ENCODE measurements at places on chromosomes 6 and 20.

DNA sequence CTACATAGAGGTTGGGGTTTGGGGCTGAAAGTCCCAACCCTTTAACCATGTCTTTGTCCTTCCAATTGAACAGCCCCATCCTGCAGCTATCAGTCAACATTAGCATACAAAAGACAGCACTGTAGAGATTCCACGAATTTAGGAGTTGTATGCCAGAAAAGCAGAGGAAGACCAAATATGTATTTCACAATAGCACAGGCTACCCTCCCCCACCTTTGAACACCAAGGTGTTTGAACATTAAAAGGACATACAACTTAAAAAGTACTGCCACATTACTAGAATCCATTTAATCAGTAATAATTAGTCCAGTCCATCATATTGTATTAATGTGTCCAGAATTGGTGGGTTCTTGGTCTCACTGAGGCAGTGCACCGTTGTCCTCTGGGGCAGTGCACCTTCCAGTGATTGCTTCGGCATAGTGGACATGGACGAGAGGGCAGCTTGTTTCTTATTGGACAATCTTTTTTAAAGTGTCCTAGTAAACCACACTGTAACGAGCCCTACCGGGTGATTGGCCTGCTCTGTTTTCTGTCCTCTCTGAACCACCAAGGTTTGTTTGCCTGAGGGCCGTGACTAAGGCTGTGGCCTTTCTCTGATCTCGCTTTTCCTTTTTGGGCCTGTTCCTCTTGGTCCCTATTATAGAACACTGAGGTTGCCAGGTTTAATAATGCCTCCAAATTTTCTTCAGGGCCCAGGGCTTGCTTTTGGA is 36.4 kb downstream of the GSTA4 start:
- no peak for DNase-seq

- DNase-seq = no peak
These were observed 133.7 kb upstream of the FLRT3 start for GRCh38 chr20:14470977-14471661.

DNA sequence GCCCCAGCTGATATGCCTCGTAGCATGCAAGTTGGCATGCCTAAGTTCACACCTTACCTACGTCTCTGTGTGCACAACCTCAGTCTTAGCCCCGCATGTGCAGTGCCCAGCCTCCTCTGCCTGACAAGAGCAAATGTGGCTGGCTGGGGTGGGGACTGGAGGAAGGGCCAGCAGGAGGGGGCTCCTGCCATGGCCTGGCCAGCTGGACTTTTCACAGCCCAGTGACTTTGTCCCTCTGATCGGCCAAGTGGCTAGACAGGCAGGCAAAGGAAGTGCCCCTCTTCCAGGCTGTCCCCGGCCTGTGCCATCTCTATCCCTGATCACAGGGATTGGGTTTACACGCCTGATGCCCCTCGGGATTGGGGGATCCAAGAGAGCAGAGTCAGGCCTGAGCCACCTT is 49.5 kb upstream of the SIRPA start:
- DNase-seq = no peak

- no peak for DNase-seq
These were observed 36.5 kb upstream of the HLA-G start for GRCh38 chr6:29791162-29791561.

DNA sequence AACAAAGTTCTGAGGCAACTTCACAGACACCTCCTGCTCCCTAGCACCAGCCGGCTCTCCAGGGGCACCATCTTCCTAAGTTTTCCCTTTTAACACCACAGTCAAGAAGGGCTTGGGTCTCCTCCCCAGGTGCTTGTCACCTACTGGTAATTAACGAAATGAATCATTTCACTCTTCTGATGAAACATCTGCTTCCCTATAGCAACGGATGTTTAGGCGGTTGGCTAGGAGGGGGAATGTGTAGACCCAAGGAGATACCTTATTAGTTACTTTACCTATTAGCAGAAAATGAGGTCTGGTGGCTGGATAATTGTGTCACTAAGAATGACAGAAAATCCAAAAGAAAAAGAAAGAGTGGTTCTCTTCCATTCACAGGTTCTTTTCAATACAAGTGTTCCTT is 46.3 kb upstream of the FABP7 start:
- DNase-seq = no peak

DNA sequence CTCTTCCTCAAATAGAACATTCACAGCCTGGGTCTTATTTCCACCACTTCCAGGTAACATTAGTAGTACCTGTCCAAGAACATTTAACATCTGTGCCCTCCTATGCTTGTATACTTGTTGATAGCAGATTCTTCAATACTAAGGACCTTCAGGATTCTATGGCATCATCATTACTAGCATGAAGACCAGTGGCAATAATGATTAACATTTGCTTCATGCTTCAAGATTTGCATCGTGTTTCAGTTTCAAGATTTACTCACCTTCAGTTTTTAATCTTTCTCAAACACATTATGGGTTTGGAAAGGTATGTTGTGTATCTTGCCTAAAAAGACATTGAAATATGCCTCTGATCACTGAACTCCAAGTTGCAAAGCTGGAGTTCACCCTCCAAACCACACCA is 412.8 kb upstream of the NRSN1 start:
- no peak for DNase-seq

DNA sequence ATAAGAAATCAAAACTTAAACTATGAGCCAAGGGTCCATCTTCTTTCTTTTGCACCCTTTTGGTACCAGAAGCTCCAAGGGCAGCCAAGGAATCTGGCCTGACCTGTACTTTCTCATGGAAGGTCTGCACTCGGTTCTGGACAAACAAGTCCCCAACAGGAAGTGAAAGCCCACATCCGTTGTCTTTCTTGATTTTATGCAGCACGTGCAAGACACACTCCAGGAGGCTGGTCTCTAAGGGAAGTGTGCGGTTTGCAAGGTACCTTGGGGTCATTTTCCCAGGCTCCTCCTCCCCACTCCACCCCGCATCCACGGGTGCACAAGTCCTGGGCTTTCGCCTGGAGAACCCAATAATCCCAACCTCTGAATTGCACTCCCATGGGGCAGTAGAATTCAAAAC is 101.9 kb downstream of the NFATC2 start:
- DNase-seq = no peak

GRCh38 chr20:1569415-1569881 is 11.9 kb upstream of the SIRPD start:
- no peak for DNase-seq

DNA sequence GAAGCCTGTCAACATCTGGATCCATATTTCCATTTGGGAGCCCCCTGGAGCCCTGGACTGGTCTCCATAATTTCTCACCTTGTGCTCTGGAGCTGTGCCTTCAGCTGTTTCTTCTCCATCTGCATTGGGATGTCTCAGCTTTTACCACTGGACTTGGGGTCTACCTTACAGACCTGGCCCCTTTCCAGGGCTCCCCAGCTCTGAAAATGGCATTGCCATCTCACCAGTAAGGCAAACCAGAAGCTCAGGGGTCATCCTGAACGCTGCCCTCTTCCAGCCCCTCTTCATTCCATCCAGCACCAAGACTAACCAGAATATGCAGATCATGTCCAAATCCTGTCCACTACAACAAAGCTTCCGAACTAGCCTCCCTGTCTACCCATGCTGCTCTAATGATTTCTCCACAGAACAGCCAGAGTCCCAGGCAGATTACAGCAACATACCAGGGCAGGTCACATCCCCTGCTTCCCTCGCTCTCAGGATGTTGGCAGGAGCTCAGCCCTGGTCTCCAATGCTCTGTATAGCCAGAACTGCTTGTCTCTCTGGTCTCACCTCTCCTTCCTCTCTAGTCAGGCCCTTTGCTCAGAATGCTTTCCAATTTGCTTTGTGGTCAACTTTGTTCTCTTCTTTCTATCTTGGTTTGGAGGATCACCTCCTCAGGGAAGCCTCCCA is 17.7 kb upstream of the NNAT start:
- DNase-seq = no peak

Measured in NCI-H1930 (cell line).